Caco-2 (cell line): ENCODE measurements at places on chromosomes 1 and 21. TPM values are rescaled to one million over a fixed set of nuclear protein-coding genes. Genes with fewer than 3 reads are reported as not detected.

SETDB1 gene
- 45.0 and 46.7 TPM in 2 replicates for total RNA-seq

C1orf141 gene
- total RNA-seq = not detected in 2 replicates

DNA sequence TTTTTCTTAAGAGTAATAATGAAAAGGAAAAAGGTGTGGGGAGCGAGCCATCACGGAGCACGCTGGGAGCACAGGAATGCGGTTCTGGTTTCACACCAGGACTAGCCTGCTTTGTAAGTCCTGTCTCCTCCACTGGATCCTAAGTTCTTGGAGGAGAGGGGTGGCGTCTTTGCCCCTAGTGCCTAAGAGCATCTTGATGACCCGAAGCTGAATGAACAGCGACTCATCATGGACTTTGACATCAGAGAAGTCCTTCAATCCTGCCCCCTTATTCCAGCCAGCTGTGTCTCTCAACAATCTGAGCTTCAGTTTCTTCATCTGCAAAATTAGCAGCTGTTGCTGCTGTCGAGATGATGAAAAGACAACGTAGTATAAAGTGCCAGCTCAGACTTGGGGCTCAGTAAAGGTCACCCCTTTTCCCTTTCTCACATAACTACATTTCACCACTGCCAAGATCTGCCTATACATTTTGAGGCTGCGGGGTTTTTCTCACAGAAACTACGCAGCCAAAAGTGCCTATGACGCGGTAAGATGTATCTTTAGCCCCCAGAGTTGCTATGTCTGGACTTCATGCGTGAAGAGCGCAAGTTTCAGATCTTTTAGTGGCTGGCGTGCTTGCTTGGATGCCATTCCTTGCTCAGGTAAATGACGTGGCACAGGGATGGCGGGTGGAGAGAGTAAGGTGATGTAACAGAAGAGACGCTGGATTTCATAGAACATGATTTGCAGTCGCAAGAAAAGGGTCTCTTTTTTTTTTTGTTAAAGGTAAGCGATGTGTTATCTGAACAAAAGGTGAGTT lies 4.9 kb upstream of the PRDM2 start:
- no peaks in the 10 kb centered on the region for H3K4me1 ChIP-seq
- H3K4me3 ChIP-seq = no peak overlapping the region
- H3K27ac ChIP-seq = no peak overlapping the region
- peak; percentile 38 for DNase-seq
- no peaks in the 10 kb centered on the region for H3K36me3 ChIP-seq

DNA sequence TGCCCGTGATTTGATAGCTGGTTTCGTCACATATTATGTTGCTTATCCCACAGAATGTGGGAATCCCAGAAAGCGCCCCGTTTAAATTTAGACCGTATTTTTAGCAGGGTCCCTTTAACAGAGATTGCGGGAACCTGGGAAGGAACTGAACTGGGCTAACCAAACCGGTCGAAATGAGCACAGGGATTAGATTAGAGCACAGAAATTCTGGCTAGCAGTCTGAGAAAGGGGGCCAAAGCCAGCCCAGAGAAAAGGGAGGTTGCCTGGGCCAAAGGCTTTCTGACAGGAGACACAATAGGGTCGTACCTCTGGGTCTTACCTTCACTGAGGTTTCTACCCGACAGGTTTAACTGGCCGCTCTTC lies 327 bp downstream of the LRRC40 start:
- H3K36me3 ChIP-seq = no peaks in the 10 kb centered on the region
- H3K27me3 ChIP-seq = no peaks in the 10 kb centered on the region
- H3K27ac ChIP-seq = peak overlapping the region; percentile 96
- H3K4me1 ChIP-seq = no peaks in the 10 kb centered on the region
- DNase-seq = no peak
- H3K4me3 ChIP-seq = peak overlapping the region; percentile 70

- no peaks in the 10 kb centered on the region for H3K4me1 ChIP-seq
- DNase-seq = no peak
- H3K4me3 ChIP-seq = no peak overlapping the region
- no peaks in the 10 kb centered on the region for H3K27me3 ChIP-seq
These were observed 168.7 kb upstream of the FMN2 start for GRCh38 chr1:239922778-239923522.

DNA sequence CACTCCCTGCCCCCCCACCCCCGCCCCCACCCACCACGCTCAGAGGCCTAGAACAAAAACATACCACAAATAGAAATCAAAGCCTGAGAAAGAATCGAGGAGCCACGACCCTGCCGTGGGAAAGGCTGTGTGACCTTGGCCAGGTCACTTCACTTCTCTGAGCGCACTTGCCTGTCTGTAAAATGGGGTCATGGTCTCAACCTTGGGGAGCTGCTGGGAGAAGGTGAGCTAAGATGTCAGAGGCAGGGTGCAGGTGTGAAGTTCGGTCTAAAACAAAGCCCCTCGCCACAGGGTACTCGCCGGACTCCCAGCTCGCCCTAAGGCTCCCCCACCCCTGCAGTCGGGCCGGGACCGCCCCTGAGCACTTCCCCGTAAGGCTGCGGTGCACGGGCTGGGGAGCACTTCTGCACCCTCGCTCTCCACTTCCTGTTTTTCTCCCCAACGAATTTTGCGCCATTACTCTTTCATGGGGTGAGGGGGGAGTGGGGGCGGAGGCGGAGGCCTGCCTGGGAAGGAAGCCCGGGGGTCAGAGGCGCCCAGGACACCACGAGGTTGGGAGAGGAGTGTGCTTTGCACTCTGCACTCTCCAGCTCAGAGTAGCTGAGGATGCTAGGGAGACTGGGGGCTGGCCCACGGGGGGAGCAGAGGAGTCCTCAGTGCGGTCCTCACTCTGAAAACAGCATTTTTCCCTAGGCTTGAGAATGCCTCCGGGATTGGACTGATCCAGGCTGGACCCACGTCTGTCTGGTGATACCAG lies 21.9 kb upstream of the PIK3CD start:
- H3K27me3 ChIP-seq = no peaks in the 10 kb centered on the region; the same call in 1 of the 2 replicates
- no peak overlapping the region for H3K4me3 ChIP-seq
- H3K4me1 ChIP-seq = peaks cover 8% of the 10 kb centered on the region; the same call in 1 of the 2 replicates
- H3K36me3 ChIP-seq = no peaks in the 10 kb centered on the region
- H3K27ac ChIP-seq = no peak overlapping the region
- no peak for DNase-seq

DNA sequence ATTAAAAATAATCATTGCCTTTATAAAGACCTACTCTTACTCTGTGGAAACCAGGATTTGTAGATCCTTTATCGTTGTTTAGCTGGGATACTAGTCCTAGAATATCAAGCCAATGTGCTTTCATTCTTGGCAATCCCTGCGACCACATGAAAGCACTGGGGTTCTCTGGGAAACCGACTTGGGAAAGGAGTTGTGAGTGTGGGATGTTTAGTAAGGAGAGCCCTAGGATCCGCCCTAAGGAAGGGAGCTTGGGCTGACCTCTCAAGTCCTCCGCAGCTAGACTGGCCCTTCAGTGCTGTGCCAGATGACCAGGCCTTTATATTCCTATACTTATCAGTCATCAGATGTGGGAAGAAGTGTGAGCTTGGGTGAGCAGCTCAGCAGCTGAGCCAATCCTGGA lies 5.2 kb upstream of the KRTAP19-8 start:
- no peaks in the 10 kb centered on the region for H3K27me3 ChIP-seq
- no peak overlapping the region for H3K4me3 ChIP-seq
- H3K27ac ChIP-seq = no peak overlapping the region
- no peak for DNase-seq
- no peaks in the 10 kb centered on the region for H3K4me1 ChIP-seq
